ENCODE measurements at places on chromosomes 12 and 14.

DNA sequence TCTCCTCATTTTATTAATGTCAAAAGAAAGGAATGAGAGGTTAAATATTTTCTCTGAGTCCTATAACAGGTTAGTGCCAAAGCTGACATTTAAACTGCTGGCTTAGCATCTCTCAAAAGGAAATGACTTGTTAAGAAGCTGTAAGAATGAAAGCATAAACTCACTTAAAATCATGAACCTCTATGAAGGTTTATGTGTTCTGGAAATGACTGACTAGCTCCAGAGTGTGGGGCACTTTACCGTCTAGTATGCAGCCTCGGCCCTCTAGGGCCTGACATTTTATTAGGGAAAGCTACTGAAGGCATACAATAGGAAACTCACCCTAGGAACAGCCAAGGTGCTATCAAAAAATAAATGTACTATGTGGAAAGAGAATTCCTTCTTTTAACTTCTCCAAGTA lies 35.1 kb downstream of the SPX start:
- no peak for DNase-seq

DNA sequence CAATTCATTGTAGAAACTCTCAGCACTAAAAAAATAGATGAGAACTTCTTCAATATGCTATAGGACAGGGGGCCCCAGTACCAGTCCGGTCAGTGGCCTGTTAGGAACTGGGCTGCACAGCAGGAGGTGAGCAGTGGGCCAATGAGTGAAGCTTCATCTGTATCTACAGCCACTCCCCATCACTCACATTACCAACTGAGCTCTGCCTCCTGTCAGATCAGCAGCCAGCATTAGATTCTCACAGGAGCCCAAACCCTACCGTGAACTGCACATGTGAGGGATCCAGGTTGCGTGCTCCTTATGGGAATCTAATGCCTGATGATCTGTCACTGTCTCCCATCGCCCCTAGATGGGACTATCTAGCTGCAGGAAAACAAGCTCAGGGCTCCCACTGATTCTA lies 15.7 kb upstream of the ANO2 start:
- no peak for DNase-seq

DNA sequence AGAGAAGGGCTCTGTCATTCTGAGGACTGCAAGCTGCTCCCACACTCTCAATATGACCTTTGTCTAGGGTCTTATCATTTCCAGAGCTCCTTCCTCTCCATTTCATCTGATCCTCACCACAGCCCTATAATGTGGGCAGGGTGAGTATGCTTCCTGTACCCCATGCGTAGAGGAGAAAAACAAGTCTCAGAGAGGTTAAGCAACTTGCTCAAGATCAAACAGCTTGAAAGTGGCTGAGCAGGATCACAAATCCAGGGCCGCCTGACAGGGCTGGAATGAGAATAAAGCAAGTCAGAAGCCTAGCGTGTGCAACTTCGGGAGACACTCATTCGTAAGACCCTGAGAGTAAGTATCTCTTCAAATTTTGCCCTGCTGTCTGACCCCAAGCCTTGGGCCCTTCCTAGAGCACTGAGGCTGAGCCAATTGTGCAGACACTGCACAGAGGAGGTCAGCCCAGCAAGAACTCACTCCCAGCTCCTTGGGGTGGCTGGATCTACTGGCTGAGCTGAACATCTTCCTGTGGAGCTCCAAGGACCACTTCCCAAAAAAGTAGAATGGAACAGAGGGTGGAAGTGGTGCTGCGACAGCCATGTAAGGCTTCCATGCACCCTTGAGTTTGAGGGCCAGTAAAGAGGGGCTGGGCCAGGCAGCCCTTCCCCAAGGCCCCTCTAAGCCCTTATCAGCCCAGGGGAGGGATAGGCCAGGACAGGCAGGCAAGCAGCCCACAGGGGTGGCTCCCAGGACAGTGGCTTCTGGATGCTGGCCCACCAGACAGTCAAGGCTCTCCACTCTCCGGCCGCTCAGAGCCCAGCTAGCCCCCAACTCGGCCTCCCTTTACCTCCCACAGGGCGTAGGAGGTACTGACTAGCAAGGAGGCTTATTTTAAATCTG lies 10.5 kb downstream of the ZFP36L1 start:
- no peak for DNase-seq

- no peak for DNase-seq
These were observed 15.6 kb downstream of the BCL2L14 start for GRCh38 chr12:12086362-12086761.

- peak; percentile 93 for DNase-seq
These were observed 57.9 kb upstream of the FICD start for GRCh38 chr12:108457006-108457733.

DNA sequence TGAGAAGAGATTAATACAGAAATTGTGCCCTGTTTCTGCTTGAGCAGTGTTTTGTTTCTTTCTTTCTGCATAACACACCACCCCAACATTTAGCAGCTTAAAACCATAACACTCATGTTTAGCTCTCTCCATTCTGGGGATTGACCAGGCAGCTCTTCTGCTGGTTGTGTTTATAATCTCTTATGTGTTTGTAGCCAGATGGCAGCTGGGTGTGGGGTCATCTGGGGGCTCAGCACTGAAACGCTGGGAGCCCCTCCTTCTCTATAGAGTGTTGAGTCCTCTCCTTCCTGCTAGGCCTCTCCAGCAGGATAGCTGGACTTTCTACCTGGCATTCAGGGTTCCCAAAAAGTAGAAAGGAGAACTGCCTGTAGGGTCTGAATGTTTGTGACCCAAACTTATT lies 270.6 kb downstream of the TTC8 start:
- peak; percentile 92 for DNase-seq

GRCh38 chr14:71290960-71291466 lies 383.8 kb downstream of the PCNX1 start:
- no peak for DNase-seq

GRCh38 chr12:51632623-51633022 lies 41.6 kb downstream of the SCN8A start:
- DNase-seq: no peak

GRCh38 chr14:64870160-64870559 lies 9.5 kb downstream of the SPTB start:
- DNase-seq: no peak

- peak; percentile 97 for DNase-seq
These were observed 23.6 kb downstream of the PYGL start for GRCh38 chr14:50920482-50921230.

DNA sequence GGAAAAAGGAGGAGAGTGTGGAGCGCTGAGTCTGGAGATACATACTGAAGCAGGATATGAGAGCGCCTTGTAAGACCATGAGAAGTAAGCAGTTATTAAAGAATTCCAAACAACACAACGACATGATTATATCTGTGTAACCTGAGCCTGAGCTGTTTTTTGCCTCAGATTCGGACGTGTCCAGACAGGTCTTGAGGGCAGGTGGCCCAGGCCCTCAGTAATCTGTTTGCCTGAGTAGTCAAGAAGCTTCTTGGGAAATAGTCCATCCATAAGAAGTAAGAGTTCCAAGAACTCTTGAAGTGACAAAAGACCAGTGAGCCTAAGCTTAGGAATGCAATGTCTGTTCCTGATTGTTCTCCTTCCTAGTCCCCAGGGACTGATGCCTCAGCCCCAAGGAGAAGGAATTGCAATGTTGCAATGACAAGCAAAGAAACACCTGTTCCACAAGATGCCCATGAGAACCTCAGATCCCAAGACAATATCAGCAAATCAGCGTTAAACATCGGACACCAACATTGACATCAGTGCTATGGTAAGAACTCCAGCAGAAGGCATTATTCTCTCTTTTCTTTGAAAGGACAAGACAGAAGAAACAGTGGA lies 34.7 kb upstream of the ADAMTS20 start:
- peak; percentile 9 for DNase-seq

- DNase-seq: no peak
These were observed 4.0 kb upstream of the MYO1H start for GRCh38 chr12:109343677-109344076.

- DNase-seq: peak; percentile 55
These were observed 33.6 kb upstream of the COX6A1 start for GRCh38 chr12:120404271-120404670.

DNA sequence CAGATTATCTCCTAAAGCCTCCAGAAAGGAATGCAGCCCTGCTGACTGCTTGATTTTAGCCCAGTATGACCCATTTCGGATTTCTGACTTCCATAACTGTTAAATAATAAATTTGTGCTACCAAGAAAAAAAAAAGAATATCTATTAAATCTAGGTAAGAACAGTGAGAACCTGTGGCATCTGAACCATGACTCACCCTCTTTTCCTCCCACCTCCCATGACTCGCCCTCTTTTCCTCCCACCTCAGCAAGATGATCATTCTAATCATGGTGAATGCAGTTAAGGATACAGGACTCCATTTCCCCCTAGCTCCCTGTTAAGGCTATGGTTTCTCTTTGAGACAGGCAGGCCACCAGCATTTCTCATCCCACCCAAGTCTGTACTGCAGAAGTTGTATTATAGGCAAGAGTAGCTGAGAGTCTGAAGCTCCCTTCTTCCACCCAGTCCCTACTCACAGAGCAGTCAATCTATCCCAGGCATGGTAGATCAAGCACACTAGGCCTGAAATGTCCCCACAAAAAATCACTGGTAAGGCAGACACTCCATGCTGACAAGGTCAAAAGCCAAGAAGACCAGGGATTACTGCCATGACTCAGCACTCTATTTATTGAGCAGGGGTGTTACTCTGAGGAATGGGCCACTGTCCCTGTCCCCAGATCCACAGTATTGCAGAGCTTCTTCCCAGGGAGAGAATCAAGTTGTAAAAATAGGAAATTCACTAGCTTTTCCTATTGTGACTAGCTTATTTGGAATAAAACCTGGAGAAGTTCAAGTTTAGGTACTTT lies 188.9 kb downstream of the ADAMTS20 start:
- DNase-seq: no peak

DNA sequence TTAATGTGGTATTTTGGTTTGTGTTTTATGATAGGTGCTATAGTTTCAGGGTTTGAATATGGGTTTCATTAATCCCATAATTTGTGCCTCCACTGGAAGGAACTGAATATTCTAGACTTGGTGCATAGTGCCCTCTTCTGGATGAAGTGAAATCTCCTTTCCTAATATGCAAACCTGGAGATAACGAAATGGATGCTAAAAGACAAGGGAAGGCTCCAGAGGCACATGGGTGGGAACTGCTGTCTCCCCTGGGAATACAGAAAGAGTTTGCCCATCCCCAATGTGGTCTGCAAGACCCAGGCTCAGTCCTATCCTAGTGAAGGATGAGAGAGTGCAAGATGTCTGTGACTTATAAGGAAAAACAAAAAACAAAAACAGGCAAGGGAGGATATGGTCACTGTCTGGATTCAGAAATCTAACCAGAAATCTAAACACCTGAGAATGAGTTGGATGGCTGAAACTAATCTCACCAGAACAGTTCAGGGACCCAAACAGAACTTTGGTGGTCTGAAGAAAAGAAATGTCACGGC lies 142.3 kb upstream of the TMPO start:
- peak; percentile 58 for DNase-seq

DNA sequence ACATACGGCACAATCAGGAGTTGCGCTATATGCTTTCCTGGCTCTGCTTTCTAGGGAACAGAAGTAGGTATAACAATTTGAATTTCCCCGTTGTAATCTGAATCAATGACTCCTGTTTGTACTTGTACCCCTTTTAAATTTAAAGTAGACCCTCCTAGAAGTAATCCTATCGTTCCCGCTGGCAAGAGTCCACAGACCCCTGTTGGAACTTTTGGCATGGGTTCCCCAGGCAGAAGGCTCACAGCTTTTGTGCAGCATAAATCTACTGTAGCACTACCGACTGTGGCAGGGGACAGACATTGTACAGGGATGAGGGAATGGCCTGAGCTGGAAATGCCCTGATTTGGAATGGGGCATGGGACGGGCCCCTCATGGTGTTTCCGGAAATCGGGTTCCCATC lies 705.2 kb downstream of the LRFN5 start:
- DNase-seq: no peak

DNA sequence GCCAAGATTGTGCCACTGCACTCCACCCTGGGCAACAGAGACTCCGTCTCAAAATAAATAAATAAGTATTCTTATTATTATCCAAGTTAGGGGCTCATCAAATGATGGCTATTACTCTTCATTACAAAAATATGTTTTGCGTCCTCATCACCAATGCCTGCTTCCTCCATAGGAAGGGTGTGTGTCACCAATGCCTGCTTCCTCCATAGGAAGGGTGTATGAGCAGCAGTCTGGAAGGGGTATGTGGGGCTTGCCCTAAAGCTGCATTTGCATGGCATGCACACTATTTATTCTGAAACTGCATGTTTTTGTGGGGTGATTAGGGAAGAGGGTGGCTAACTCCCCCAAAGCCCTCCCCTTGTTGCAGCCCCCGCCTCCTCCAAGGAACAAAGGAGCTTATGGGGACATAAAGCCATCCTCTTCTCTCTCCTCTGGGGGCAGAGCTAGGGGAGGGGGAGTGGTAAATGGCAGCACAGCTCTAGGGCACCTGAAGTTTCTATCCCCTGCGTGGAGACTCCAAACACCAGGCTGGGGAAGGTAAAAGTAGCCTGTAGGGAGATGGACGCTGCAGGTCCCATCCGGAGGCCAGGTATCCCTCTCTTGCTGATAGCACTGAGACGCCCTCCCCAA lies 1.3 kb downstream of the CAMKK2 start:
- peak; percentile 19 for DNase-seq

- peak; percentile 89 for DNase-seq
These were observed 3.4 kb downstream of the BMP4 start for GRCh38 chr14:53953002-53953827.

DNA sequence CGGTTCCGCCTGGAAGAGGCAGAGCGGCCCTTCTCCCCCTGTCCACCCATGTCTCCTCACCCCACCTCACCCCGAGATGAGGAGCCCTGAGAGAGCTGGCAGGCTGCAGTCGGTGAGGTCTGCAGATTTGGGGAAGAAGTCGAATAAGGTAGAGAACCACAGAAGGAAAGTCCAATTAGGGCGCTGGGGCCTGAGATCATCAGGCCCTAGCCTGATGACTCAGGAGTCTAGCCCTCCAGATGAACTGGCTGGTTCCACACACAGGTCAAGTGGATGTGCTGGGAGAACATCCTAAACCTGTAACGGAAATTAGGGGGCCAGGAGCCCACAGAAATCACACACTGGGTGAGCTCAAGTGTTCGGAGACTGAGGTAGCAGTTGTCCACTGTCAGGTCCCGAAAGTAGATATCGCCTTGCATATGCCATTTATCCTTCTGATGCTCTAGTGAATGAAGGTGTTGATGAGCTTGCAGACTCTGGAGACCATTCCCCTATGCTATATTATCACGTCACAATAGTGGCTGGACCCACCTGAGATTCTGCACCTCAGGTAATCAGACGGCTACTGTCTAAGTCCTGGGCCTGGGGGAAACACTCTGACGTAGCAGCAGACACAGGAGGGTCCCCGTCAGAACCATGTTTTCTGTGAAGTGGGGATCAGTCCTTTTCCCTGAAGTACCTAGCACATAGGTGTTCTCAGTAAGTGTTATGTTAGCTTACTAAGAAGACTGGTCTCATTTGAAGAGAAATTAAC lies 886 bp upstream of the METTL17 start:
- no peak for DNase-seq

DNA sequence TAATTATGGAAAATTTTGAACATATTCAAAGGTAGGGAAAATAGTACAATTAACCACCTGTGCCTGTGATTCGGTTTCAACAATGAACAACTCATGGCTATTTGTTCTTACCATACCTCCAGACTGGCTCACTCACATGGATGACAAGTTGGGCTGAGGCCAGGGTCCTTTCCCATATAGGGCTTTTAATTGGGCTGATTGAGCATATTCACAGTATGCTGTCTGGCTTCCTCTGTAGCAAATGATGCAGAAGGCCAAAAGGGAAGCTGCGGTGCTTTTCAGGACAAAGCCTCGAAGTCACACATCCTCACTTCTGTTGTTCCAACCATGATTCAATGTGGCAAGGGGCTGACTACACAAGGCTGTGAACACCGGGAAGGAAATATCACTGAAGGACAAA lies 297.5 kb upstream of the SLC16A7 start:
- DNase-seq: no peak

GRCh38 chr12:69003991-69004390 lies 71.0 kb upstream of the CPM start:
- no peak for DNase-seq
